ENCODE measurements at places on chromosomes 2 and 18. TPM values are rescaled to one million over a fixed set of nuclear protein-coding genes. Genes with fewer than 3 reads are reported as not detected.

- peak; percentile 76 for DNase-seq
Observed at GRCh38 chr2:240339411-240340360, 95.8 kb upstream of the GPC1 start.

DNA sequence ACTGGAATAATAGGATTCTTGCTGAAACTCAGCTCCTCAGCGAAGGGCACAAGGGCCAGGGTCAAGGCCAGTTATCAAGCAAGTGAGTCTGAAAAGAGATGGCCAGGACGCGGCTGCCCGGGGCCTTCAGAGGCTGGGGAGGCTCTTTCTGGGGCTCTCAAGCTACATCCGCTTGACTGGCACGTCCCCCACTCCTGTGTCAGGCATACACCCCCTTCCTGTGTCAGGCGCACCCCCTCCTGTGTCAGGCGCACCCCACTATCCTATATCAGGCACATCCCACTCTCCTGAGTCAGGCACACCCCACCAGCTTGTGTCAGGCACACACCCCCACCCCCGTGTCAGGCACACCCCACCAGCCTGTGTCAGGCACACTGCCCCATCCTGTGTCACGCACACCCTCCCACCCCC, 91.8 kb downstream of the TPO start:
- no peak for DNase-seq

DNA sequence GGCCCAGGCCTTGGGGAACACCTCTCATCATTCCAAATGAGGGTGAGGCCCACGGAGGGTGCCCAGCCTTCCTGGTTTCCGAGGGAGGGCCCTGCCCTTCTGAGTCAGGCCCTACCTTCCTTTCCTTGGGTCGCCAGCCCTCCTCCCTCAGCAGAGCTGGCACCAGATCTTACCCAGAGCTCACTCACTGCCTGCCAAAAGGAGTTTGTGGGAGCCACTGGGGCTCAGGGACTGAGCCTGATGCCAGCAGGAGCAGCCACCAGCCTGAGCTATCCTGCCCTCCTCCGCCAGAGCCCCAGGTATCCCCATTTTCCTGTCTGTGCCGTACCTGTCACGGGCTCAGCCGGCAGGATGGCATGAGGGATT, 64.1 kb downstream of the NRP2 start:
- DNase-seq, result no peak

DNA sequence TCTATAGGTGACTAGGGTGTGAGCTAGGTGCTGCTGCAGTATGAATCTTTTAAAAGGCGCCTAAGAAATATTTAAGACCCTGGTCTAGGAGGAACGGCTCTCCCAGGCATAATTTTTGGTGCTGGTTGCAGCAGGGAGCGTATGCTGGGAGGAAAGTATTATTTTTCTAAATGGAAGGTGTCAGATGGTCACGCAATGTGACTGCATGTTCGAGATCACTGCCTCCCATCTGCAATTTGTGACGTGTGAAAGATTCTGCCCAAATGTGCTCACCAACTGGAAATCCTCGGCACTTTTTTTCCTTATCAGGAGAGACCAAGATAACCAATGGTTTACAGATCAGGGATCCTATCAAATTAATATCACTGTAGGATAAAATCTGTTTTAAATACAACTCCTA, 95.6 kb upstream of the KLHL14 start:
- DNase-seq, result no peak

DNA sequence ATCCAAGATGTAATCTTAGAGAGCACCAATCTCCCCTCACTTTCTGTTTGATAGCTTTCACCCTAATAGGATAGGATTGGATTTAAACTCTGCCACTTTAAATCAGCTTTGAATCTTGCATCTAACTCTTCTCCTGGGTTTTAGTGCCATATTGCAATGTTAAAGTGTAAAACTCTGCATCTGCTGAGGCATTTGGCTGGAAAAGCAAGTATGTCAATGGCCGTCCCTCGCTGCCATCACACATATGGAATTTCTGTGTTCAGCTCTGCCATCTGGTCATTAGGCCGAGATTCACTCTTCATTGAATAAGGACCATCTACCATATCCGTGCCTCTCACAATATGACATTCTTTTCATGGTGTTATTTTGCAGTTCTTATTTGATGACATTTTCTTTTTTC, 728.1 kb upstream of the PIK3C3 start:
- DNase-seq, result no peak

- DNase-seq, result no peak
Observed at GRCh38 chr2:9115229-9115628, 91.4 kb upstream of the ASAP2 start.

DNA sequence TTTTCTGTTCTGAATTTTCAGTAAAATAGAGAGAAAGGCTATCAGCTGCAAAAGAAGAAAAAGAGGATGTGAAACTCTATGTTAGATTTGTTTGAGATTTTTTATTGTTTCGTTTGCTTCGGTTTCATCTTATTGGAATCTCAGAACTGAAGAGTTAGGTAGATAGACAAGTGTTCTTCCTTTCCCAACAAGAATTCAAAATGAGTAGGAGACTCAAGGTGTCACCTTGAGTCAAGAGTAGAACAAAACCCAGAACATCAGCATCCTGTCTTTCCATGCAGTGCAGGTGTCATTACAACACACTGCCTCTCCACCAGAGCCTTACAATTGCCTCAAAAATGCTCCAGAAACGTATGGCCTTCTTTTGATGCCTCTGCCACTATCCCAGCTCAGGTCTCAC, 21.1 kb downstream of the NBAS start:
- no peak for DNase-seq

DNA sequence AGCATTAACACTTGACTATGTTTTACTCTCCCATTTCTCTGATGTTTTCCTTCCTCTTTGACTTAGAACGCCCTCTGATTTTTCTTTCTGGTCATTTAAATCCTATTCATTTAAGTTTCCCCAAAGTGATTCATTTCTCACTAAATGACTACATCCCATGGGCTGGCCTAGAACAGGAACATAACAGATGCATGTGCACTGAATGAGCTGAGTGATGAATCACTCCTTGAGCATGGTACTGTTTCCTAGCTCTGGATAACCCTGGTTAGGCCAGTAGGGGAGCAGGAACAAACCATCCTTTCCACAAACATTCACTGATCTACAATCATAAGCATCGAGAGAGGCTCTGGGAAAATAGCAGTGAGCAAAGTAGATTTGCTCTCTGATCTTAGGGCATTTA, 221.9 kb upstream of the SETBP1 start:
- DNase-seq, result no peak

GRCh38 chr2:111042772-111043771, 77.6 kb upstream of the BCL2L11 start:
- DNase-seq, result no peak

DNA sequence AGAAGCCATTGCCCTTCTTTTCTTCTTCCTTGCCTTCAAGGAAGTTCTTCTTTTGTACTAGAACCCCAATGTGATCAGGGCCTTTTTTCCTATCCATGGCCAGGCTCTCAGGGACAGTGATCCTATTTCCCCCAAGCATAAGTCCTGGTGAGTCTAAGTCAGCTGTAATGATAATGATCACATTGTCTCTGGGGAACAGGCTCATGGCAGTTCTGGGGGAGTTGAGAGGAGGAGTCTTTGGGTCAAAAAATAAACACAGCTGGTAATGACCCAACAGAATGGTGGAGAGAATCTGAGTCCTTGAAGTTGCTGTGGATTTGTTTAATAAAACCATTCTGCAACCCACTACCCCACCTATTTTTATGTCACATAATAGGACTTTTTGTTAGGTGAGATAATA, 96.6 kb downstream of the SOCS6 start:
- no peak for DNase-seq

DNA sequence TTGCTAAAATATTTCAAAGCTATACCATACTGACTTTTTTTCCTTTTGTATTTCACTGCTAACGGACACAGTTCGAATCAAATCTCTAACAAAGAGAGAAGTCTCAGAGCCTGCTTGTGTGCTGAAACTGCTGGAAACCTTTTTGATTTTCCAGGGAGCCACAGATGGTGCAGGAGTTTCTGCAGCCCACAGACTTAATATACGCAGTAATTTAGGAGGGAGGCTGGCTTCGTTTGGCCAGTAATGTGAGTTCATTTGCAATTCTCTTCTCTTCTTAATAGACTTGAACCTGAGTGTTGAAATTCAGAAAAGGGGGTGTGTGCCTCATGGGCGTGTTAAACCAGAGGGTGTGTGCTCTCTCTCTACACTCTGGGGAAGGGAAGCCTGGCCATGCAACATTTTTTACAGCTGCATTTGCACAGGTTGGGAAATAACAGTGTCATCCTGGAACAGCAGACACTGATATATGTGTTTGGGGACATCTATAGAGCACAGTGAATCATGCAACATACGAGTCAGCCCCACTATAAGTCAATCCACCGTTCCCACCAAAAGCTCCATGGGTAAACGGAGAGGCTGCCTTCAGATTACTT, 333.0 kb downstream of the CLIP4 start:
- DNase-seq, result no peak

DNA sequence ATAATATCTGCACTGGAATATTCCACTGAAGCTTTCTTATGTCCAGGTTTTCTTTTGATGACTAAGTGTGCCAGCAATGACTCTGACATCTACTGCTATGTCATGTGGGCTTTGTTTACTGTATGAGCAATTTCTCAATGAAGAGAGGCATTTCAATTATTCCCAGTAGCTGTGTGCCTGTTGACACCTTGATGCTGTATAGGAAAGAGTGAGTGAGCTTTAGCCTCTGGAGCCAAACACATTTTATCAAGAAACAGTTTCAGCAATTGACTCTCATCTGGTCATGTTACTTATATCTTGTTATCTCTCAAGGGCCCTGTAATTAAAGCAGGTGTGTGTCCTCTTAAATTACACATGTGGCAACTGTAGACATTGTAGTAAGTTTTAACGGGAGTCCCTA, 493.2 kb upstream of the FANCL start:
- no peak for DNase-seq

- no peak for DNase-seq
Observed at GRCh38 chr2:172241222-172241621, 138.5 kb upstream of the DLX2 start.

DNA sequence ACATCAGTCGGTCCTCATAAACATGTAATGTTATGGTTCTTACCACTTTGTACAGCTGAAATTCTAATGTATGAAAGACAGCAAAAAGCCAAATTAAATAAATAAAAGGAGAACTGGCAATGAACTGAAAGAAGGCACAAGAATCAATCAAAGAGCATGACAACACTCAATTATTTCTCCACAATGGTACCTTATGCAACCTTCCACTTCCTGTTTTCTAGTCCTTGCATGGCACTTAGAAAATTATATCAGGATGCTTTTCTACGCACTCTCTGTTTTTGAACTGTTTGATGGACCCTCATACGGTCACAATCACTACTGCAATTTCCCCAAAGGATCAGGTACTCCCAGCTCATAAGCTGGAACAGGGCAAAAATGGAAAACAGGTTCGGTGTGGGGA, 81.6 kb downstream of the EPB41L3 start:
- no peak for DNase-seq

- DNase-seq, result no peak
Observed at GRCh38 chr2:188571543-188572303, 280.0 kb downstream of the GULP1 start.

- DNase-seq, result no peak
Observed at GRCh38 chr2:134305109-134305491, 51.2 kb downstream of the MGAT5 start.

- no peak for DNase-seq
Observed at GRCh38 chr2:181104512-181105115, 124.2 kb downstream of the UBE2E3 start.

DNA sequence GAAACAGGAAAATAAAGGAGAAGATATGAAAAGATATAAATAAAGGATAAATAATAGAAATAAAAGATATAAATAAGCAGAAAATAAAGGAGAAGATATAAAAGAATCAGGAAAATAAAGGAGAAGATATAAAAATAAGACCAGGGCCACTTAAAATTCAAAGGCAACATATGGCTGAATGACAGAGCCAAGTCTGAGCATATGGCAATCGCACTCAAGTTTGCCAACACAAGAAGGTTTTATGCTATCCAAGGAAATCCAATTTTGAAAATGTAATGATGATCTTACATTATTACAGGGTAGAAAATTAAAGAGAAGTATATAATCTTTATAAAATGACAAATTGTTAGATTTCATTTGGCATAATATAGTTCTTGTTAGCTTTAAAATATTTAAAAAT, 33.6 kb downstream of the USP40 start:
- DNase-seq, result no peak

DNA sequence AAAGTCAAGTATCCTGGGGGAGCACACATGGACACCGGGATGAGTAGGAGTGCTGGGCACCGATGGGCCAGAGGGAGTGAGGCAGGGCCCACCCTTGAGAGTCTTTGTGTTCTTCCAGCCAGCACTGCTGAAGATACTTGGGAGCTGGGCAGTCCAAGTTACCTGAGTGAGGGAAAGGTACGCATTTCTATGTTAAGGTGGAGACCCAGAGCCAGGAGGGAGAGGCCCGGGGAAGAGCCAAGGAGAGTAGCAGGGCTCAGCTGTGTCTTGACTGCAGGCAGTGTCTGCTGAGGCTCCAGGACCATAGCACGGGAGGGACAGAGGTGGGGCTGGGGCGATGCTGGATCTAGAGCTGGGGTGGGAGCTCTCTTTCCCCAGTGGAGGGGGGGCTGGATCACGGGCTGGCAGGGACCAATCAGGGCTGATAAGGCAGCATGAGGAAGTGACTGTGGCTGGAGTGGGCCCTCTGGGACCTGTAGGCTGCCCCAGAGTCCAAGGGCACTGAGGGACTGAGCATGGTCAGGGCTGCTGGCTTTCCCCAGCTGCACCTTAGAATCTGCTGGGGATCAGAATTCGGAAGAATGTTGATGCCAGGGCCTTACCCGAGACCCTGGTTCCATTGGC, 289.2 kb downstream of the PHLPP1 start:
- DNase-seq, result no peak

- no peak for DNase-seq
Observed at GRCh38 chr2:66273933-66274490, 160.9 kb upstream of the MEIS1 start.

- peak; percentile 34 for DNase-seq
Observed at GRCh38 chr18:32049393-32050171, 31.0 kb downstream of the RNF125 start.

DNA sequence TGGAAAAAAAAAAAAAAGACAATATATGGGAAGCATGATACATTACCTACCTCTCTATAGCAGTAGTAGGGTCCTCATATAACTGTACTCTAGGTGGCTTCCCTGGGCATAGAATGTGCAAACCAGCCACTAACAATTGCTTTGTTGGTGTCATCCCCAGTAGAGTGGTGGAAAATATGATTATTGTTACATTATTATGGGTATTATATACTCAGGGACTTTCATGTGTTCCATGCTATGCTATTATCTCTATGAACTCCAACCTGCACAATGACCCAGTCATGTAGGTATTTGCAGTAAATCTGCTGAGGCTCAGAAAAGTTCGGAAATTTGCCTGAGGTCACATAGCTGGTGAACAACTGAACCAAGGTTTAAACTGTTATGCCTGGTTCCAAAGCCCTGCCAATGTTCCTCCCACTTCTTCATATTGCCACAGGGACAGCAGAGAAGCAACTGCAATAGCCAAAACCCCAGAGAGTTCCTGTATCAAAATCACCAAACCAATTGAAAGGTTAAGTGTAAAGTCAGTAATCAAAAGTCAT, 52.6 kb upstream of the MAP4K4 start:
- DNase-seq, result peak; percentile 2

The ADRA2B gene
- 2.4 TPM for total RNA-seq

The CENPA gene
- total RNA-seq, result 5.2 TPM

The UGT1A3 gene
- total RNA-seq, result 0.54 TPM

The ALLC gene
- total RNA-seq, result not detected

The GKN2 gene
- not detected for total RNA-seq

The CD8A gene
- total RNA-seq, result 0.84 TPM

The KIAA2012 gene
- not detected for total RNA-seq

The VPS4B gene
- 54.8 TPM for total RNA-seq

The DRC1 gene
- not detected for total RNA-seq

Data from lower leg skin (tissue), 4 donors.